ENCODE measurements at places on chromosomes 13 and 19.

DNA sequence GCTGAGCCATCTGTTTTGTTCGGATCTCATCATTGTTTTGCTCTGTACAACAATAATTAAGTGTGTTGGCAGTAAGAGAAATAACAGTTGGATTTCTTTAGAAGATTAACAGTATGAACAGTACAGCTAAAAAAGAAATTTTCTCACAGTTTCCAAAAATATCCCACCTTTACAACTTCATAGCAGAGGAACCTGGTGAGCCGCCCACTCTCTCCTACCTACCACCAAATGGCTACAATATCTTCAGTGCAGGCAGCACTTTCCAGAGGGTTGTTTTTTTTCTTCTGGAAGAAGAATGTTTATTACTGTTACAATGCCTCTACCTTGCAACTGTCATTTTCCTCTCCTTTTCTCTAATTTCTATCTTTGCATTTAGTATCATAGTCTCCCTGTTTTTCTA lies 1577.5 kb upstream of the PRR20A start:
- DNase-seq, result no peak

DNA sequence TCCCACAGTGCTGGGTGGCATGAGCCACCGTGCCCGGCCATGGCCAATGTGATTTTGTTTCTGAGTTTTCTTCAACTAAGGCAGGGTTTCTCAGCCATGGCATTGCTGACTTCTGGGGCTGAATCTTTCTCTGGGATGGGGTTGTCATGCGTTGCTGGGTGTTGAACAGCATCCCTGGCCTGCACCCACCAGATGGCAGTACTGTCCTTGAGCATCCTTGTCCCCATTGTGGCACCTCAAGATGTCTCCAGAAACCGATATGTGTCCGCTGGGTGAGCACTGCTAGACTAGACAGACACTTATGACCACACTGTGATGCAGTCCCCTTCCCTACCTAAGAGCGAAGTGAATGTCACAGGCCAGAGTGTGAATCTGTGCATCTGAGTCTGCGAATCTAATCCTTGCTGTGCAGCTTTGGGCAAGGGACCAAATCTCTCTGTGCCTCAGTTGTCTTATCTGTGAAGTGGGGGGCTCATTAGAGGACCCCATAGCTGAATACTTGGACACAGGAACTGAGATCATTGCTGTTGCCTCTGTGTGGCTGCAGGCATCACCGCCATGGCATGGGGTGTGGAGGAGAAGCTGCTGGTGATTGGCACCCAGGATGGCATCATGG lies 50.3 kb upstream of the SIN3B start:
- no peak for DNase-seq

GRCh38 chr19:10642473-10643171 lies 11.5 kb upstream of the ILF3 start:
- no peak for DNase-seq

DNA sequence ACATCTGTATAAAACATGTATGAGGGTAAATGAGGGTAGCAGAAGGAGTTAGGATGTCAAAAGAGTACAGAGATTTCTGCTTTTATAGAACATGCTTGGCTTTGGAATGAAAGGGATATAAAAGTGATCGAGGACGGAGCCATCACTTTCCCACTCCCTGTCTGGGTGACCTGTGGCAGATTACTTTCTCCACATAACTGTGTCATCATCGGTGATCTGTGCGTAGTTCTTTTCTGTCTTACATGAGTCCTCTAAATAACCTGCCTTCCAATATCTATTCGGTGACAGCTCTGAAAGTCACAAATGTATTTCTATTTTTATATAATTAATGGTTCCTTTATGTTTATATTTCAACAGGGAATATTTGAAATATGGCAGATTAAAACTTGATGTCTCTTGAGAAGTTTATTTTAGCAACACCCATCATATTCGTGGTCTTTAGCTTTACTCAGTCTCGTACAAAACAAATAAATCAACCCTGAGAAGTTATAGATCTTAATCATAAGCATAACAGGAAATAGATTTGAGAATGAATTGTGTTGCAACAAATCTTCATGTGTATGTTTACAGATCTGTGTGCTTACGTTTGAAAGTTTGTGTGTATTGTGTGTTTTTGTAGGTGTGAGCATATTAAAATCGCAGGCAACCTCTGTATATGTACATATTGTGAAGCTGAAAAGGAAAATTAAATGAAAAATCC lies 1094.3 kb downstream of the EFNB2 start:
- DNase-seq, result no peak

DNA sequence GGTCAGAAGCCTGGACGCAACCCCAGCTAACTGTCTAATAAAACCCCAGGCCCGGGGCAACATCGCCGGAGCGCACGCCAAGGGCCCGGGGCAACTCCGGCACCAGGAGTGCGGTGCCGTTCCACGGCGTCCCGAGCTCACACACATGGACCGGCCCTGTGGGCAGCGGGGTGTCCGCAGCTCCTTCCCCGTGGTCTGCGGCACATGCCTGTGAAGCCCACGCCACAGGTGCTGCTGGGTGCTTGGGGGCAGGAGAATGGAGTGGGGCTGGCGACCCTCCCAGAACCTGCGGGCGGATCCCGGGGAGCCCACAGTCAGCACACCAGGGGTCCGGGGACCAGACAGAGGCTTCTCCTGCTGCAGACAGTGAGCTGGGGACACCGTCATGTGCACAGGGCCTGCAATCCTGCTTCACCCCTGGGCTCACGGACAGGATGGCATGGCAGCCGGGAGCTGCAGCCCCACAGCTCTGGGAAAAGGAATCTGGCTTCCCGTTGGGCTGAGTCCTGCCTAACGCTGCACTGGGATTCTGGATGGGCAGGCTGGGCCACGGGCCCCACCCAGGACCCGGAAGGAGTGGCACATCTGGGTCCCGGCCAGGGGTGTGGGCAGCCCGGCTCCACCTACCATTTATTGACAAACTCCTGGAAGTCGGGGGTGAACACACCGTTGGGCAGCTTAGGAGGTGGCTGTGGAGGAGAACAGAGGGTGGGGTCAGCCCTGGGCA lies 28.2 kb upstream of the ZBTB7A start:
- DNase-seq, result no peak

- no peak for DNase-seq
Observed at GRCh38 chr19:2049741-2050348, 1.2 kb downstream of the MKNK2 start.

GRCh38 chr13:82664183-82664582 lies 1218.1 kb downstream of the SLITRK1 start:
- no peak for DNase-seq

GRCh38 chr19:28885965-28886364 lies 327.0 kb downstream of the UQCRFS1 start:
- DNase-seq, result no peak

DNA sequence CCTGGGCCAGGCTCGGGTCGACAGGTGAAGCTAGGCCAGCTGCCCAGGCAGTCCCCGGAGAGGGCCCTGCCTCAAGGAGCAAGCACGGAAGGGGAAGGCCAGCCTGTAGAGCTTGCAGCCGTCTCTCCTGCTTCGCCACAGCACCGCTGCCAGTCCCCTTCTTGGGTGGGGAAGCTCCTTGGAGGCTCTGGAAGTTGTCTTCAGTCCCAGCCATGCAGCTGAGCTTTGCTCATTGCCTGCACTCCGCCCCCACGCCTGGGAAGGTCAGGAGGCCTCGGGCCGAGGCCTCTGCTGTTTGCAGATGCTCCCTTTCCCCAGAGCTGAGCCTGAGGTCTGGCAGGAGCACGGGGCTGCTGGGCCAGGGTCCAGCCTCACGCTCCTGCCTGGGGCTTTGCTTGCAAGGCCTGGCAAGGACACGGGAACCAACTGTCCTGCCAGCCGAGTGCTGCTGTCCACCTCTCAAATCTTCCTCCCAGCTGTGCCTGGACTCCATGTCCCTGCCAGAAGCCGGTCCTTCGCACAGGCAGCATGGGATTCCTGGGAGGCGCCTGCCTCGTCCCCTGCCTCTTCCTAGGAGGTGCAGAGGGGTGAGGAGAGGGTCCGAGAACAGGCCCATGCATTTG lies 13.3 kb downstream of the PLEKHF1 start:
- DNase-seq, result no peak

DNA sequence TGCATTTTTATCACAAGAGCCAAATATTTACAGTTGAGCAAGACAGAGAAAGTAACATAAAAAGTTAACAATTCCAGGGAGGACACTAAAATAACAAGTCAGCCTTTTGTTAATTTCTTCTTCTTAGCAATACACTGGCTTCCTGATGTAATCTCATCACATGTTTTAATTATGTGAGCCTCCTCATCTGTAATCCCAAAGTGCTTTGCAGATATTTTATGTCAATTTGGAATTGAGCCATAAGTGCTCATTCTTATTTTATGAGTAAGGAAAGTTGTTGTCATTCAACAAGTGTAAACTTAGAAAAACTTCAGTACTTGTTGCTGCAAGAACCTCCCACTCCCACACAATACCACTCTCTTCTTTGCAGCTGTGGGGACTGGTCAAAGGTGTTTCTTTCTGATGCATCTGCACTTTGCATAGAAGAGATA lies 223.6 kb downstream of the GPC6 start:
- DNase-seq, result no peak
